H1 (cell line): ENCODE measurements at places on chromosomes 1 and 21.

GRCh38 chr1:226903819-226904716, 33.7 kb downstream of the PSEN2 start:
- DNase-seq: no peak

DNA sequence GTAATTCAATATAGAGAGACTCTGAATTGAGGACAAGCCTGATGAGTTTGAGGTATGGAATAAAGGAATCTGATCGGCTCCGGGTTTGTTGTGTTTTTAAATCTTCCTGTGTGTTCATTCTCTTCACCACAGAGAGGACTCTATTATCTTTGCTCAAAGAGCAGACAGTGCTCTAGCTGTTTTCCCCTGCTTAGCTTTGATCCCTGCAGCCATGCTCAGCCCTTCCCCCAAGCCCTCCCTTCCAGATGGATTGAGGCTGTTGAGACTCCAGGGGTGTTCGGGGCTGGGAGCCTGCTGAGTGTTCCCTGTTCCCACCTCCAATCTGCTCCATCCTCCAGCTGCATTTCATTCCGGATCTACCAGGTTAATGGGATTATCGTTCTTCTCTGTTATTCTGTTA, 74.2 kb upstream of the CXADR start:
- DNase-seq: peak; percentile 27

DNA sequence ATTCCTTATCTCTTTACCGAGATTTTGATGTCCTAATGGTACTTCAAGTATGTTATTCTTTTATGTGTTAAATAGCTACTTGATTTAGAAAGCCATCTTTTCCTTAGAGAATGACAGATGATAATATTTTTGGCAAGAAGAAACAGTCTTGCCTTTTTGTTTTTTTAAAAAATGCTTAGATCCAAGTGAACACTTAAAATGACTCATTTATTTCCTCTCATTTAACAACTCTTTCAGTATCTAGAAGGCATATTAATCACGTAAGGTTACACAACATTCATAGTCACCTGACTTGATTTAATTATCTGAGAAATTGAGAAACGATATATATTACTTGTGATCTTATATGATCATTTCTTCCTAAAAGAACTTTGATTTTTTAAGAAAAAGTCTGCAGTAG, 52.4 kb downstream of the SUCO start:
- DNase-seq: no peak

GRCh38 chr1:192059407-192059806, 98.9 kb upstream of the RGS18 start:
- no peak for DNase-seq

GRCh38 chr1:204950353-204951001, 79.8 kb downstream of the NFASC start:
- DNase-seq: no peak

DNA sequence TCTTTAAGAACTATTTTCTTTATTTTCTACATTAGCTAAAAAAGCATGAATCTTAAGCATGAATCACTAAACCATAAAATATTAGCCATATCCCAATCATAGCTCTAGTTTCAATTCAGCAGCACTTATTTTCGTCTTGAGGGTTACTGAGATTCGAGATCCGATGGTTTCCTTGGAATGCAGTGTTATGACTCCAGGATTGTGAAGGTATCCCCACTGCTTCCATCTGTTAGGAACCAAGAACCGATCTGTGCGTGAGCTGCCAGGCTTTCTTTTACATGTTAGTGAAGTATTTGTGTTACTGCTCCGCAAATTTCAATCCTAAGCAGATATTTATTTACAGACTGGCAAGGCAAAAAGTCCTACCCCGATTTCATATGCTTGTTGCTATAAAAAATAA, 18.8 kb downstream of the TNFRSF9 start:
- no peak for DNase-seq

DNA sequence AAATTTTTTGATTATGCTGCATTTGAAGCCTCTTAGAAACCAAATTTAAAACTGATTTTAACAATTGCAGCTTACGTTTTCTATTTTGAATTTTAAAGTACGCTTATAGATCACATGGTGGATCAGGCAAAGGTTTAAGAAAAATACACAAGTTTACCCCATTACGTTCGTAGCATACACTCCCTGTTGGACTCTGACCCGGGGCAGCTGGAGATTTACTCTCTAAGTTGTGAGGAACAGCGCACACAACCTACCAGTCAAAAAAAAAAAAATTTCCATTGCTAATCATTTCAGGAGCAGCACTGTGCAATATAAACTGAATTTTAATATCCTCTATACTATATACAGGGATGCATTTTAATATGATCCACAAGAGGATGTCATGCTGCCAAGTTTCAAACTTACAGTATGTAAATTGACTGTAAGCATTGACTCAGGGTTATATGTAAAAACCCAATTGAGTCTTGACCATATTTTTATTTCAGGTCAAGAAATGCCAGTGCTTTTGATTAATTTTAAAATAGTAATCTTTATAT, 20.4 kb downstream of the CSDE1 start:
- DNase-seq: no peak

DNA sequence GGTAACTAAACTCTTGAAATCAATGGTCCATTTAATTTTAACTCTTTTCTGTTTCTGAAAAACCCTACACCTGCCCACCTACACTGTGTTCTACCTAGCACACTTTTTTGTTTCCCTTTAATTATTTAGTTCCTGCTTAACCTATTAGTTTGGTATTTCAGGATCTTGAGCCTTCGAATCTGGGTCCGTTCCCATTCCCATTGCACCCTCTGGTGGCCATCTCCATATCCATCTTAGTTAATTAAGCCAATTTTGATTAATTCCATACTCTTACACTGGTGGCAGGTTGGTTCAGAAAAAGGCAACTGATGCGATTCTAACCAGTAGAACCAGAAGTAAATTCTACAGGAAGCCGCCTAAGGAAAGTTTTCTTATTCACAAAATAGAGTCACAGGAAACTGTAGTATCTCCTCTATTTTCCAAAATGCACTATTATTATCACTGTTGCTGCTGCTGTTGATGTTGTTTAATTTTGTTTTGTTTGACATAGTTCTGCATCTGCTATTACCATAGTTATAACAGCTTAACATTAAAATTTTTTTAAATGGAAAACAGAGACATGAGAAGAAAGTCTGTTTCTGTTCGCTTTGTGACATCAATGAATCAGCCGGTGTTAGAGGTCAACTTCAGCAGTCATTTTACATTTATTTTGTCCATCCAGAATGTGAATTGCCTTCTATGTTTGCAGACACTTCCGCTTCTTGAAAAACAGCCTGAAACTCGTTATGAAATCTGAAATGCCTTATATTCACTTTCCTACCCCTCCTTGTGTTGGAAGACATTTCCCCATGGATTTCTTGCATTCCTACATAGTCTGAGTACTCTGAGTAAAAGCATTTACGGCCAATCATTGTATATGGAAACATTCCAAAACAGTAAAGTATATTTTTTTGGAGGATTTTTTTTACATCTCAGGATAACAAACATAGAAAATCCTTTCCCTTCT, 115.5 kb upstream of the NCAM2 start:
- peak; percentile 65 for DNase-seq

GRCh38 chr1:91278754-91279153, 125.9 kb downstream of the HFM1 start:
- no peak for DNase-seq

GRCh38 chr1:185534801-185535200, 199.4 kb upstream of the HMCN1 start:
- DNase-seq: no peak

- no peak for DNase-seq
Observed at GRCh38 chr1:6384962-6385361, 8.6 kb downstream of the ACOT7 start.

DNA sequence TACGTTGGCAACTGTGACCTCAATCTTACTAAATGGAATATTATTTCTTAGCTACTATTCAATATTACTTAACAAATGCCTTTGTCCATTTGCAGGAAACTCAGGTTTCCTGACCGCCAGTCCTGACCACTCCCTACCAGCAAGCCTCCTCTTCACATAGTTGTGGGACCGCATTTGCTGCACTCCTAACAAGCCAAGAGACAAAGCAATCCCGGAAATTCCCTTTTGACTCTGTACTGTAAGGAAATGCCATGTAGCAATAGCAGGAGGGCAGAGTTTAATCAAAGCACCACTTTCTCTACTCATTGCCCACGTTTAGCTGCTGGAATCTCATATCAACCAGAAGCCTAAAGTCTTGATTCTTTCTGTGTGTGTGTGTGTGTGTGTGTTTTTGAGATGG, 28.1 kb upstream of the ACBD6 start:
- DNase-seq: no peak

DNA sequence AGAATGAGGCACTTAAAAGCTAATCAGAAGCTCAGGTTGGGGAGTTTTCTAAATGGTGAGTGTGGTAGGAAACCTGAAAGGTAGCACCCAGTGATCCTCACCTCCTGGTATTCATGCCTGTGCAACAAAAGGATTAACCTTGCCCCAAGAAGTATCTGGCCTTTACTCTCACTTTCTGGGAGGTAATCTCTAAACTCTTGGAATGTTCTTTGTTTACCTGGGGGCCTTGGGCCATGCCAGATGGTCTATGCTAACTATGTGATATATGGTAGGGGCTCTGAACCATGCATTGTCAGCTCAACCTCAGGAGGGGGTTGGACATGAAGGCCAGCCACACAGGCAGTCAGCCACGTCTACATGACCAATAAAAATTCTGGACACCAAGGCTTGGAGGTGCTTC, 24.4 kb upstream of the TRIM33 start:
- no peak for DNase-seq

DNA sequence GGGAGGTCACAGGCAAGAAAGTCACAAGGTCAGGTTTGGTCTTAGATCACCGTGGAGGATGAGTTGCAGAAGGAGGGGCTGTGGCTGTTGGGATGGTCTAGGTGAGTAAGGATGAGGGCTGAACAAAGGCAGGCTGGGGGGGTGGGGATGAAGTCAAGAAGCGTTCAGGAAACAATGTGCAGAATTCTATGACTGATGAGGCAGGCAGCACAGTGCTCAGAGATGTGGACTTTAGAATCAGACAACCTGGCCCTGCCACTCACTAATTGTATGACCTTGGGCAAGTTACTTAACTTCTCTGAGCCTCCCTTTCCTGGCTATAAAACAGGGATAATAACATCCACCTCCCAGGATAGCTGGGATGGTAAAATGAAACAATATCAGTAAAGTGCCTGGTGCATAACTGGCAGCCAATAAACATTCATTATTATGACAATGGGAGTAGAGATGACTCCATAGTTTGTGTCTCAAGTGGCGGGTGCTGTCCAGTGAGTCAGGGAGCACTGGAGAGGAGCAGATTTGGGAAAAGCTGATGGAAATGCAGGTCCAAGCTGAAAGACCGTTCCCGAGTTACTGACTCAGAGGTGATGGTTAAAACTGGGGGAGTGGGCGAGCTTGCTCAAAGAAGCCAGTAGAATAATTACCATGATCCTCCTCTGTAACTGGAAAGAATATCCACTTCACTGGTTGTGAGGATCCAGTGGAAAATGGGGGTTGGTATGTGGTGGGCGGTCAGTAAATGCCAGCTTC, 2.1 kb downstream of the TIE1 start:
- DNase-seq: no peak

DNA sequence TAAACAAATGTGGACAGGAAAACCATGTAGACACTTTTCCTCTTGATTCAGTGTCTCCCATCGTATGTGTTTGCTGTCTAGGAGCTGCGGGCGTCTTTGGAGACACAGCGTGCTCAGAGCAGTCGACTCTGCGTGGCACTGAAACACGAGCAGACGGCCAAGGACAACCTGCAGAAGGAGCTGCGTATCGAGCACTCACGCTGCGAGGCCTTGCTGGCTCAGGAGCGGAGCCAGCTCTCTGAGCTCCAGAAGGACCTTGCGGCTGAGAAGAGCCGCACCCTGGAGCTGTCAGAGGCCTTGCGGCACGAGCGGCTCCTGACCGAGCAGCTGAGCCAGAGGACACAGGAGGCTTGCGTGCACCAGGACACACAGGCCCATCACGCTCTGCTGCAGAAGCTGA, 27.2 kb upstream of the DIP2A start:
- DNase-seq: no peak

DNA sequence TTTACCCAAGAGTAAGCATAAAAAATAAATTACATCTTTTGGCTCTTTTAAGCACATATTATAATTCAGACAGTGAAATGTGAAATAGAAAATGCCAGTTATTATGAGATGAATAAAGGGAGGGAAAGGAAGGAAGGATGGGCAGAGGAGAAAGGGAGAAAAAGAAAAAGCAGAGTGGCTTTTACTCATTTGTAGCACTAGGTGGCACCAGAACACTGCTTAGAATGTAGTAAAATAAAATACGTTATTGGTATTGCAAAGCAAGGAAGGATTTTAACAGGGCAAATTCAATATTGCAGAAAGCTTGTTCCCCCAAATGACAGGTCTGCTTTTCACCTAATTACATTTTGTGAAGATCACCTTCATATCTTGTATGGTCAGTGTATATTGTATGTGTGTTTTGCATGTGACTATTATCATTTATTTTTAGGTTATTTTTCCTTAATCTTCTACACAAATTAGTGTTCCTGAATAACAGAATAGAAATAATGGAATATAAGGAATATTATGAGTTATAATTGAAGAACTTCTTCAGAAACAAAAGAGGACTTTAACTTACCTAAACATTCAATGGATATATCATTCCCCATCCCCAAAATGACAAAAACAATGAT, 9.1 kb upstream of the PCNX2 start:
- no peak for DNase-seq

DNA sequence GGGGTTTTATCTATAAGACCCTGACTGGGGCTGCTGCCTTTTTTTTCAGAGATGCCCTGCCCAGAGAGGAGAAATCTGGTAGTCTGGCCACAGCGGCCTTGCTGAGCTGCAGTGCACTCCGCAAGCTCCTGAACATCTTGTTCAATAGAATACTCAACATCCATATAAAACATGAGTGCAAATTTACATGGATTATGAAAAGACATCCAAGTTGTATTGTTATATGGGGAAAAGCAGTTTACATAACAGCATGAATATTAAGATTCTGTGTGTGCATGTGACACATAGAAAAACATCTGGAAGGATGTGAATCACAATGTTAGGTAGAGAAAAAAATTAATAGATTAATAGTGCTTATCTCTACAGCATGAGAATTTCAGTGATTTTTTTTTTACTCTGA, 16.4 kb downstream of the COG2 start:
- DNase-seq: no peak

GRCh38 chr1:168709405-168710363, 19.3 kb downstream of the DPT start:
- DNase-seq: no peak

DNA sequence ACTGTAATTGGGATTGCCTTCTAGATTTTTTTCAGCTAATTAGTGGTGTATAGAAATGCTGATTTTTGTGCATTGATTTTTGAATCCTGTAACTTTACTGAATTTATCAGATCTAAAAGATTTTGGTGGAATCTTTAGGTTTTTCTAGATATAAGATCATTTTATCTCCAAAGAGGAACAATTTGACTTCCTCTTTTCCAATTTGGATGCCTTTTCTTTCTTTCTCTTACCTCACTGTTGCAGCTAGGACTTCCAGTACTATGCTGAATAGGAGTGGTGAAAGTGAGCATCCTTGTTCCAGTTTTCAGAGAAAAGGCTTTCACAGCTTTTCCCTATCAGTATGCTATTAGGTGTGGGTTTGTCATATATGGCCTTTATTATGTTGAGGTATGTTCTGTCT, 53.6 kb downstream of the TESK2 start:
- no peak for DNase-seq
